Chondrocyte (in vitro differentiated cells): ENCODE measurements at places on chromosomes 2 and 18.
A peak's percentile ranks its signal among the peaks of the same experiment; 100 is the strongest.

GRCh38 chr2:191637182-191638078, 40.5 kb upstream of the NABP1 start:
- DNase-seq: no peak
- peaks cover 33% of the 10 kb centered on the region for H3K4me1 ChIP-seq
- H3K27me3 ChIP-seq: no peaks in the 10 kb centered on the region
- H3K27ac ChIP-seq: peak overlapping the region; percentile 95
- no peak overlapping the region for H3K4me3 ChIP-seq
- no peaks in the 10 kb centered on the region for H3K36me3 ChIP-seq

GRCh38 chr18:61549889-61550288, 216.7 kb downstream of the CDH20 start:
- H3K4me1 ChIP-seq: peaks cover 41% of the 10 kb centered on the region
- no peak overlapping the region for H3K4me3 ChIP-seq
- DNase-seq: no peak
- H3K36me3 ChIP-seq: no peaks in the 10 kb centered on the region

- no peaks in the 10 kb centered on the region for H3K27me3 ChIP-seq
- H3K36me3 ChIP-seq: no peaks in the 10 kb centered on the region
- H3K27ac ChIP-seq: no peak overlapping the region
- no peak overlapping the region for H3K4me3 ChIP-seq
Measured at GRCh38 chr2:132936791-132937190, 266.8 kb upstream of the LYPD1 start.

GRCh38 chr2:175064797-175065196, 59.6 kb upstream of the CHN1 start:
- no peak overlapping the region for H3K4me3 ChIP-seq
- no peaks in the 10 kb centered on the region for H3K4me1 ChIP-seq
- DNase-seq: no peak
- H3K27ac ChIP-seq: no peak overlapping the region
- peaks cover 7% of the 10 kb centered on the region for H3K36me3 ChIP-seq
- H3K27me3 ChIP-seq: no peaks in the 10 kb centered on the region

GRCh38 chr2:126849991-126850535, 48.6 kb upstream of the TEX51 start:
- peaks cover 29% of the 10 kb centered on the region for H3K27me3 ChIP-seq
- no peaks in the 10 kb centered on the region for H3K36me3 ChIP-seq
- H3K4me1 ChIP-seq: no peaks in the 10 kb centered on the region
- no peak overlapping the region for H3K4me3 ChIP-seq
- no peak overlapping the region for H3K27ac ChIP-seq
- no peak for DNase-seq

- no peaks in the 10 kb centered on the region for H3K27me3 ChIP-seq
- H3K4me1 ChIP-seq: peaks cover 46% of the 10 kb centered on the region
- H3K27ac ChIP-seq: peak overlapping the region; percentile 37
- DNase-seq: no peak
- no peak overlapping the region for H3K4me3 ChIP-seq
Measured at GRCh38 chr2:171411791-171412483, 21.9 kb downstream of the METTL8 start.

DNA sequence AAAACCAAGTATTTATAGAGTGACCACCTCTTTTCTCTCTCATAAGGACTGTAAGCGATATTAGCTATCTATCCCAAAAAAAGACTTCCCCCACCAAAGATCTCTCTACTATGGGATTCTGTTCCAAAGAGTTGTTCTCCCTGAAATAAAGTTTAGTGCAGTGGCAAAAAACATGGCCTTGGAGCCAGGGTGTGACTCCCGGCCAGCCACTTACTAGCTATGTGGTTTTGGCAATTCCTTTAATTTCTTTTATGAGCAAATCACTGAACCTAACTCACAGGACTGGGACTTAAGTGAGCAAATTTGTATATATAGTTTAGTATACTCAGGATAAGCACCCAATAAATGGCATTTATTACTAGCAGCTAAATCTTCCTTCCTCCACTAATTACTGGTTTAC, 42.6 kb downstream of the SESTD1 start:
- H3K4me3 ChIP-seq: no peak overlapping the region
- H3K36me3 ChIP-seq: no peaks in the 10 kb centered on the region
- no peaks in the 10 kb centered on the region for H3K27me3 ChIP-seq
- no peak for DNase-seq
- H3K4me1 ChIP-seq: peaks cover 24% of the 10 kb centered on the region

DNA sequence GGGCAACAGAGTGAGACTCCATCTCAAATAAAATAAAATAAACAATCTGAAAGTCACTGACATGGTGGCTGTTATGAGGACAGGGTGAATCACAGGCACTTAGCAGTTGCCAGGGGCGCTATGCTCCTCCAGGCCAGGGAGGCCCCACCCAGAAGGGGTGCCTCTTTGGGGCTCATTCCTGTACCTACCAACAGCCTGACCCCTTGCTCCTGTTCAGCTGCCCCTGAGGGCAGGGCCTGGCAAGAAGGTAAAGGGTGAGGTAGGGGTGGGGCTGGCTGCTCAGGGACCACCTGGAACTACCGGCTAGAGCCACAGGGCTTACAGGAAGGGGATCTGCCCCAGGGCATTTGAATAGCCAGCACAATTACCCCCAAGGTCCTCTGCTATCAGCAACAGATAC, 60.3 kb downstream of the INPP5D start:
- H3K27ac ChIP-seq: no peak overlapping the region
- H3K27me3 ChIP-seq: peaks cover 19% of the 10 kb centered on the region
- H3K4me3 ChIP-seq: no peak overlapping the region
- H3K36me3 ChIP-seq: no peaks in the 10 kb centered on the region

DNA sequence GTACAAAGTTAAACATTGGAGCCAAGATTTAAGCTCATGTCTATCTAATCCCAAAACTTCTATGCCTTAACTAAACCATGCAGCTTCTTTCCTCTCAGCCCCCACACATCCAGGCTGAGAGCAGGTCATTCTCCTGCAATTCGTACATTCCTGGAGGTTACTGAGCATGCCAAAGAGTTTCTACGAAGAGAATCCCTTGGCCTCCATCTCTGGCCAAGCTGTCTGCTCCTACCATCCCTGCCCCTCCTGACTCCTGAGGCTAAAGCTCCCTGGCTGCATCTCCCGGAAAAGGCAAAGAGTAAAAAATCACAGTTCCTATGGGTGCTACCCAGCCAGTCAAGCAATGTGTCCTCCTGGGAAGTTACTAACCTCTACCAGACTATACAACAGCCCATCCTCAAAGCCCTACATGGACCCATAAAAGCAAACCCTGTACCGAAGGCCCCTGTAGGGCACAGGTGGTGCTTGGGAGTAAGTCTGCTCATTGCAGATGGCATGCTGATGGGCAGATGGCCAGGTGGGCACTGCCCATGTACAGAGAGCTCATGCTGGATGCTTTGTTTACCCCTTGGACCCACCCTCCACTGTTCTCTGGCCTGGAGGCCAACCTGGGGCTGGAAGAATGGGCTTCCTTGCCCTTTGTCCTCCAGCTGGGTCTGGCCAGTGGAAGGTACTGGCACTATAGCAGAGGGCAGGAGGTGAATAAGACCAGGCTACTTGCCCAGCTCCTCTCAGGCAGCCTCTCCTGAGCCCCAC, 99.5 kb downstream of the TTC32 start:
- no peak for DNase-seq
- peak overlapping the region; percentile 89 for H3K27ac ChIP-seq
- H3K4me3 ChIP-seq: no peak overlapping the region
- no peaks in the 10 kb centered on the region for H3K36me3 ChIP-seq

DNA sequence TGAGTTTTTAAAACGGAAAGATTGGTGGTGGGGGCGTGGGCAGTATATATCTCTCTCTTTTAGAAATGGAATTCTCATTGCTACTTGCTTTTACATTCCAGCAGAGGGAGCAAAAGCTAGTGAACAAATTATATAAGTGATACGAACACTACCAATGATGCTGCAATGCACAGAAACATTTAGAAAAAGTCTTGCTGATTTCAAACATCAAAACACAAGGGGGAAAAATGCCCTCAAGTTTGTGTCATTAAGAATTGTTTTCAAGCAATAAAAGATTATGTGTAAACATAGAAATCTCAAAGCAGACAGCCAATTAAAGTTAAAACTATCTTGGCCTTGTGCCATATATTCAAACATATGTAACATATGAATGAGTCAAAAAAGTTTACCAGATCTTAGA, 296.3 kb upstream of the KCNJ3 start:
- DNase-seq: no peak
- H3K27ac ChIP-seq: no peak overlapping the region
- H3K4me3 ChIP-seq: no peak overlapping the region
- no peaks in the 10 kb centered on the region for H3K36me3 ChIP-seq
- peaks cover 27% of the 10 kb centered on the region for H3K27me3 ChIP-seq
- no peaks in the 10 kb centered on the region for H3K4me1 ChIP-seq

DNA sequence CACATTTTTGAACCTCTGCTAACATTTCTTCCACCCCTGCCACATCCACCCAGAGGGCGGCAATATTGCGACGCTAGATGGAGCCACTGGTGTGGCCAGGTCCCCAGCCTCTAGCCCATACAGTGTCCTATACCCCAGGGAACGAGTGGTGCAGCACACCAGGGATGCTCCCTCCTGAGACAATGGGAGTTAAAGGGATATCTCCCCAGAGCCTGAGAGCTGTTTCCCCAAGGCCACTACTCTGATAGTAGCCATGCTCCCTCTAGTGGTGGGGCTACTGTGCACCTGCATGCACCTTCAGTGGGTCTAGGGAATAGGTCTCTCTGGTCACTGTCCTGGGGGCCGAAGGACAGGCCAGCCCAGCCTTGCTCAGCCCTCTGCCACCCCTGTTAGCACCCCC, 336.4 kb upstream of the FSHR start:
- no peak overlapping the region for H3K4me3 ChIP-seq
- H3K4me1 ChIP-seq: no peaks in the 10 kb centered on the region
- H3K27ac ChIP-seq: no peak overlapping the region
- H3K36me3 ChIP-seq: no peaks in the 10 kb centered on the region

- peaks cover 14% of the 10 kb centered on the region for H3K27me3 ChIP-seq
- no peak overlapping the region for H3K27ac ChIP-seq
- H3K4me1 ChIP-seq: peaks cover 15% of the 10 kb centered on the region
- peaks cover 2% of the 10 kb centered on the region for H3K36me3 ChIP-seq
Measured at GRCh38 chr2:238725298-238725697, 122.6 kb upstream of the TWIST2 start.

GRCh38 chr2:16900405-16901025, 234.9 kb upstream of the CYRIA start:
- no peak overlapping the region for H3K4me3 ChIP-seq
- DNase-seq: no peak
- no peaks in the 10 kb centered on the region for H3K27me3 ChIP-seq
- H3K4me1 ChIP-seq: no peaks in the 10 kb centered on the region
- H3K27ac ChIP-seq: no peak overlapping the region

DNA sequence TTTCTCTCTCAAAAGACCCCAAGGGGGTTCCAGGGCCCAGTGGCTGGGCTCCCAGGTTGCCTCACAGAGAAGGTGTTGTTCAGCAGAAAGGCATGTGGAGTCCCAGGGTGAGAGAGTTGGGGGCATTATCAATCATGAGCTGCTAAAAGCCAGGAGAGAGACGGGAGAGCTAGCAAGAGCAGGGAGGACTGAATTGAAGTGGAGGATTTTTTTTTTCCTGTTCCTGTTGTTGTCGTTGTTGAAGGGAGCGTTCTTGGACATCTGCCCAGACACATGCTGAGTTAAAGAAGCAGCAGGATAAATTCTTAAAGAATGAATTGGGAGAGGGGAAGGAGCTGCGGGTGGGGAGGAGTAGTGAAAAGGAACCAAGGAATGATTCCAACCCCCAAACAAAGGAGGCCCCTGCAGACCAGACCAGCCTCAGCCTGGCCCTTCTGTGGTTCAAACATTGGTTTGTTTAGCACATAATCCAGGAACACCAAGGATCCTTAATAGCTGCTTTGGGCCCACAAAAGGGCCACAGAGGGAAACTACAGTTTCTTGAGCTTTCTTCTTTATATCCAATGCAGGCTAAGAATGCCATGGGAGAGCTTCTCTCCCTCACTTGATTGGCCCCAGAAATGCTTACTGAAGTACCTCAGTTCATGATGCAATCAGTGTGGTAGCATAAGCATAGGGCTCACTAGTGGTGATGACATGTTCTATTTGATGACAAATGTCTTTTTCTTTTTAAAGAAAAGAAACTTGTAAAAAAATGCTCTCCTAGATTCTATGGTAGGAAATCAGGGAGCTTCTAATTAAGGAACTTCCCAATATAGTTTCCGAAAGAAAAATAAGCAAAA, 146.0 kb downstream of the SETBP1 start:
- H3K27ac ChIP-seq: peak overlapping the region; percentile 92
- peaks cover 85% of the 10 kb centered on the region for H3K4me1 ChIP-seq
- H3K27me3 ChIP-seq: no peaks in the 10 kb centered on the region
- no peaks in the 10 kb centered on the region for H3K36me3 ChIP-seq

GRCh38 chr2:136765256-136766072, at the start of gene THSD7B:
THSD7B (plus strand) TSS chr2:136765545; CDS start chr2:136882179, 116,634 bp downstream.
- H3K27ac ChIP-seq: no peak within 1 kb of the TSS
- H3K4me1 ChIP-seq: peaks cover 14% of the 10 kb centered on the region
- peaks cover 60% of the 10 kb centered on the region for H3K27me3 ChIP-seq
- peak within 1 kb of the TSS; percentile 64 for H3K4me3 ChIP-seq
- no peak for DNase-seq

DNA sequence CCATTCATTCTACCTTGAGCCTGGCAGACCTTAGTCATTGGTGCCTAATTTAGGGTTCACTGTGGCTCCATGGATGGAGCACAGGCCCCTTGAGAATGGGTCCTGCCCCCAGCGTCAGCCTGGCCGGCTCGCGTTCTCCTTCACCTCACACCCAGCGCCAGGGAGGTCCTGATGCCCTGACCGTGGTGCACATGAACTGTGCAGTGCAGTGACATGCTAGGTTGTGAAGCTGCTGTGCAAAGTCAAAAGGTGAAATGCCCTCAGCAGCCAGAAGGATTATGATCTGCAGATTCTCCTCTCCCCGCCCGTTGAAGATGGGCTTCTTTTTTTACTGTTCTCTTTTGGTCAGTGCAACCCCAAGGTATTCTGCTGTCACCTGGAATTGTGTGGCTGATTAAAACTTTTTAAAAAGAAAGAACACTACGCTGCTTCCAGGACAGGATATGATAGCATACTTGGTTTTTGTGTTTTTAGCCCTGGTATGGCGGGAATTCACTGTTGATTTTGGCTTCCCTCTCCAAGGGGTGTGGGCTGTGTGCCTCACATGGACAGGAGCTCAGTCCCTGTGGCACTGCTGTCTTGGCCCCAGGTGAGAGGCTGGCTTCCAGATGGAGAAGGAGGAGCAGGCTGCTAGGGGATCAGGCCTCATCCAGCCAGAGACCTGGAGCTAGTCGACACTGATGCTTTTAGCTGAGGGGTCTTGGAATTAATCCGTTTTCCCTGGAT, 49.4 kb upstream of the MCFD2 start:
- peaks cover 6% of the 10 kb centered on the region for H3K36me3 ChIP-seq
- peaks cover 60% of the 10 kb centered on the region for H3K4me1 ChIP-seq
- H3K4me3 ChIP-seq: no peak overlapping the region
- no peaks in the 10 kb centered on the region for H3K27me3 ChIP-seq
- peak overlapping the region; percentile 95 for H3K27ac ChIP-seq
- no peak for DNase-seq

- no peaks in the 10 kb centered on the region for H3K36me3 ChIP-seq
- H3K4me1 ChIP-seq: no peaks in the 10 kb centered on the region
- no peak overlapping the region for H3K4me3 ChIP-seq
- peaks cover 3% of the 10 kb centered on the region for H3K27me3 ChIP-seq
- no peak overlapping the region for H3K27ac ChIP-seq
Measured at GRCh38 chr2:175579646-175580045, 398.1 kb upstream of the ATP5MC3 start.
